IPS DF 6.9 (cell line): ENCODE measurements at places on chromosomes 6 and 20.

DNA sequence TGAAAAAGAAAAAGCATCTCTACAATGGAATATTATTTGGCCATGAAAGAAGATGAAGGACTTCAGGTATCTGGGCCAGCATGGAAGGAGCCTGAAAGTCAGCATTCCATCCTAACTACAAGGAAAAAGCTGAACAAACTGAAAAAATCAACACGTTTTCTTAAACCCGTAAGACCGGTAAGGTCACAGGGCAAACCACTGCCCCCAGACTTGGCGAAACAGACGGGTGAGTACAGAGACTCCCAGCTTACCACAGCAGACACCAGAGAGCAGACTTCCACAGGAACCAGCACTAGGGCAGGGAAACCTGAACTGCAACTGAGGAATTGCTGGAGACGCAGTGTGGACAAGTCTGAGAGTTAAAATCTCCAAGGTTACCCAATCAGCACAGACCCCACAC lies 31.4 kb downstream of the BEND3 start:
- H3K4me1 ChIP-seq: no peaks in the 10 kb centered on the region
- no peak for DNase-seq
- no peak overlapping the region for H3K27ac ChIP-seq
- H3K4me3 ChIP-seq: no peak overlapping the region

DNA sequence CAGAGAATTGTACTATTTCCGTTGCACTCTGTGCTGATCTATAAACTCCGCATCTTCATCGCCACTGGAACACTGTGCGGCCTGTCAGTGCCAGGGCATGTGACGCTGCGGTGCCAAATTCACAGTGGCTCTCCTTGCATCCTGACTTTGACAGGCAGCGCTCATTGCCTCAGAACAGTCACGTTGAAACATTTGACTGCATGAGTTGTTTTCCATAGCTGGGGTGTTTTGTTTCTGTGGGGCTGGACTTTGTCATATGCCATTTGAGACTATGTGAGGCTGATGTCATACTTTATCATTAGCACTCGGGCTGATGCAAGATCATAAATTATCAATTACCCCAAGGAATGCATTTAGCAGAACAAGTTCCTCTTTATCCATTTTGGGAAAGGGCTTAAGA lies 32.7 kb downstream of the CFAP61 start:
- no peak overlapping the region for H3K27ac ChIP-seq
- DNase-seq: no peak
- H3K4me1 ChIP-seq: no peaks in the 10 kb centered on the region
- H3K4me3 ChIP-seq: no peak overlapping the region

- H3K27me3 ChIP-seq: no peaks in the 10 kb centered on the region
- H3K4me3 ChIP-seq: no peak overlapping the region
- H3K4me1 ChIP-seq: peaks cover 4% of the 10 kb centered on the region; the same call in 1 of the 2 replicates
- H3K36me3 ChIP-seq: peaks cover 4% of the 10 kb centered on the region
- no peak for DNase-seq
These were observed 24.4 kb downstream of the TBC1D20 start for GRCh38 chr20:437787-438486.

DNA sequence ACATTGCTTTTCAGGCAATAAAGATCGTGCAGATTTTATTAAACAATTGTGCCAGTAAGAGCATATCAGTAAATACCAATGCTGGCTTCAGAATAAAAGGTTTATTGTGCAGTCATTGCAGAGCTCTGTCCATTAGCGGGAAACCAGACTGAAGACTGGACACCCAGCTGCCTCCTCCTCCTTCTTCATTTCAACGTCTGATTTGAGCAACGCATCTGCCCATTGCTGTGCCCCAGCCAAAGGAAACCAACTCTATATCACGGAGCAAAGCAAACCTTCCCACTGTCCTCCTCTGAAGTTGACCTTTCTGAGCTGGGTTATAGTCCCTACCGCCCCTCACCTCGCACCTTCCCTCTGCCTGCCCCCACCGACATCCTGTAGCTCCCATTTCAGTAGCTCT lies 80.8 kb downstream of the SLC22A23 start:
- DNase-seq: no peak
- H3K27me3 ChIP-seq: no peaks in the 10 kb centered on the region
- H3K36me3 ChIP-seq: 0 out of 2 replicates have a peak, but pooled peaks cover 3% of the 10 kb centered on the region
- H3K4me3 ChIP-seq: no peak overlapping the region
- H3K4me1 ChIP-seq: peaks cover 3% of the 10 kb centered on the region
- H3K27ac ChIP-seq: no peak overlapping the region

DNA sequence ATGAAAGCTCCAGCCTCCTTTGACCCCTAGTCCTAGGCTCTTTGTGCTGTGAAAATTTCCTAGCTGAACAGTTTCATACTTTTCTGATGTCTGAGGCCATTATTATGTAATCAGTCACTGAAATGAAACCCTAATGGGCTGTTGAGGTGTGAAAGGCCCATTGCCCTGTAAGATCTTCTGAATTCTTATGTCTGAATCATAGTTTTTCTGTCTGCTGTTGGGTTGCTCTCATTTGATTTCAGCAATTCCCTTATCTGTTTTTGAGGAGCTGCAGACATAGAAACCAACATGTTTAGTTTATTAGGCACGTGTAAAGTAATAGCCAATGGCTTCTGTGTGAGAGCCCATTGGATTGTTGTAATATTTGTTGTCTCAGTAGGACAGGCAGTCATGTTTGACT lies 118.1 kb downstream of the EYA4 start:
- H3K27me3 ChIP-seq: no peaks in the 10 kb centered on the region
- H3K4me3 ChIP-seq: no peak overlapping the region
- no peaks in the 10 kb centered on the region for H3K4me1 ChIP-seq

DNA sequence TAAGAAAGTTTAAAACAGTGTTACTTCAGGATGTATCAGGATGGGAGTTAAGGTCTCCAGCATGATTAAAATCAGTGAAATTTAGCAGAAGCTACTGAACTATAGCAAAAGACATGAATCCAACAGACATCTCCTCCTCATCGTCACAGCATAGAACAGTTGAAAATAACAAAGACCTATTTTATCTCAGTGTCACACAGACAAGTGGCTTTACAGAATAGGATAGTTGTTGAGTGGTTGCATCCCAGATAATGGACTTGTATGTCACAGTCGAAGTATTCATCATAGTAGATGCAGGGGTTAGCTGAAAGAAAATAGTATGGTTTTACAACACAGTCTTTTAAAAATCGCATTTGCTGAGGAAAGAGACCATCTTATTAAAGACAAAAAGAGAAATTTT lies 31.2 kb downstream of the CRISP1 start:
- no peaks in the 10 kb centered on the region for H3K4me1 ChIP-seq
- no peak overlapping the region for H3K4me3 ChIP-seq
- H3K36me3 ChIP-seq: no peaks in the 10 kb centered on the region
- no peak overlapping the region for H3K27ac ChIP-seq

GRCh38 chr6:166007349-166008263 lies 160.0 kb downstream of the TBXT start:
- peaks cover 58% of the 10 kb centered on the region for H3K27me3 ChIP-seq
- no peak for DNase-seq
- no peak overlapping the region for H3K27ac ChIP-seq
- H3K36me3 ChIP-seq: no peaks in the 10 kb centered on the region
- H3K4me3 ChIP-seq: no peak overlapping the region
